ENCODE measurements at places on chromosomes 3 and 15.

DNA sequence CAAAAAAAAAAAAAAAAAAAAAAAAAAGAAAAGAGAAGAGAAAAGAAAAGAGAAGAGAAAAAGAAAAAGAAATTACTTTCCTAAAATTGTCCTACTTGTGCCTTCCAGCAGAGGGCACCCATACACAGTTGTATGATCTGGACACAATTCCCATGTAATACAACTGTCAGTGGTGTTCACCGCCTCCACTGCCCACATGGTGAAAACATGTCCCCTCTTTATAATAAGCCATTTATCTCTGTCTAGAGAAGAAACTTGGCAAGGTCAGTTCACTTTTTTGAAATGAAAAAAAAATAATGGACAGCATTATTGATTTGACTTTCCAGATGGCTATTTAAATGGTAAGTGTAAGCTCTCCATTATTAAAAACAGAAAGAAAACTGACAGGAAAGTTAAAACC, 459.4 kb downstream of the GBE1 start:
- DNase-seq, result no peak

DNA sequence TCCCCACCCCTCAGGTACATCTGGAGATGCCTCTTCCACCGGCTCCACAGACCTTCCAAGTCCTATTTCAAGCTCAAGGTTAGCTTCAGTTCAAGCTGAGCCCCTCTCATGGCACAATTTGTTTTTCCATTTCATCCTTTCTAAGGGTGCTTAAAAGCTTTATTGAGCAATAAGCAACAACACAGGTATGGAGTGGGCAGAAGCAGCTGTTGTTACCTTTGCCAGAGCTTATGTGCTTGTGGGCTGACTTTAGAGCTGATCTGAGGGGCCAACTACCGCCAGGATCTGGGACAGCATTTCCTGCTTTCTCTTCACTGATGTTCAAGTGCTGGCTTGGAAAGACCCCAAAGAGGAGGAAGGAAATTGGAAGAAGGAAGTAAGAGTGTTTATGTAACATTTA, 140.0 kb upstream of the KLHL25 start:
- no peak for DNase-seq

GRCh38 chr3:119864476-119864875, 82.6 kb downstream of the NR1I2 start:
- DNase-seq, result no peak

GRCh38 chr3:5181469-5182141, 5.9 kb upstream of the EDEM1 start:
- DNase-seq, result no peak

Measured in cortex of kidney (tissue), 1 donor.